ENCODE measurements at places on chromosomes 4 and X.

DNA sequence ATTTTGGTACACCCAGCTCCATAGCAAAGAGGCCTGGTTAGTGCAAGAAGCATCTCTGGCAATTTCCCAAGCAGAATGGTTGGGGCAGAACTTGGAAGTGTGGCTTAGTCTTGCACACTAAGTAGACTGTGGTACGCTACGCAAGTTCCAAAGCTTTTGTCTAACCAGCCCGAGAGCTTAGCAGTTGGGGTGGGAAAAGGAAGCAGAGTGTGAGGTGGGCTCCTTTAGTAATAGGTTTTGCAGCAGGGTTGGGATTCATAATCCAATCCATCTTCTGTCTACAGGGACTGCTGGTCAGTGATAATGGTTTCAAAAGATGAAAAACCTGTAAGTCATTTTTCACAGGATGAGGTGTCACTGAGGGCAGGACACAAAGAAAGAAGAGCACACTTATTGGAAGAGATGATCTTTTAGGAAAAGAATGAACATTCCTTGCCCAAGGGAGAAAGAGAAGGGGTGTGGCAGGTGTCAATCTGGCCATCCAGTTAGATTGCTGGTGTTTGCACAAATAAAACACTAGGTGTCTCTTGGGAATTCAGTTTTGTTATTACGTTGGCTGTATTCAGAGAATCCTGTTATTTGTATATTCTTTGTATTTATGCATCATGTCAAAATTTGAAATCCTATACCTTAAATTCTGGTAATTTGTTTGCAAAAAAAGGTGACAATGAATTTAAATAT lies 244.3 kb downstream of the GPAT3 start:
- DNase-seq = no peak

DNA sequence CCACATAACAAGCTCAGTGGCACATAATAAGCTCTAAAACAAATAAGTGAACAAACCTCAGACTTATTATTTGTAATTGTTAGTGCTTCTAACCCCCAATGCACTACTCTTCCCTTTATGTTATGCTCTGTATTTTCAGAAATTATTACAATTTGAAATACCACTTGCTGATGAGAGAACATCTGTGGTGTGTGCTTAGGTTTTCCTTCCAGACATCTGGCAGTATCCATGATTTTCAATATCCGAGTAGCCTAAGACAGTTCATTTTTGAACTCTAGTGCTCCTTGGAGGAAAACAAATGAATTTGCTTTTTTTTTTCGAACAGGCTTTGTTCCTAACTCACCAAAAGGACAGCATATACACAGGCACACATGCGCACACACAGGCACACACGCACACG lies 278.7 kb upstream of the CLNK start:
- no peak for DNase-seq

GRCh38 chr4:4981427-4981826 lies 37.8 kb downstream of the CYTL1 start:
- no peak for DNase-seq

GRCh38 chrX:124426288-124427169 lies 80.2 kb downstream of the SH2D1A start:
- DNase-seq = no peak

- no peak for DNase-seq
Observed at GRCh38 chr4:53059871-53060270, 197.8 kb downstream of the RASL11B start.

DNA sequence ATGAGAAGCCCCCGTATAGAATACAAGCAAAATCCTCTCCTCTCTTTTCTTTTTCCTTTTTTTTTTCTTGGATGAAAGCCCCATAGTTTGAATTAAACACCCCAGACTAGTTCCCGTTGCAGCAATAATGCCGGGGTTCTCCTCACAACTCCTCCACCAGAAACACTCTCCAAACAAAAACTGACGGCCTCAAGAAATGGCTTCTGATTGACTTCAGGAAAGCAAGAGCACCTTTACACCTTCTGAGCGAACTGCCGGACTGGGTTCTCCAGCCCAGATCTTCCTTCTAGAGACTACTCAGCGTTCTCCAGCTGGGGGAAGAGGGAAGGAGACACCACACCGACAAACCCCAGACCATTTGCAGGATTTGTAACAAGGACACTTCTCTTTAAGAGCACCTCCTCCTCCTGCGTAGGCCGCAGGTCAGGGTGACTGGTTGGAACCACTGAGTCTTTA lies 4.0 kb downstream of the HAND2 start:
- DNase-seq = no peak

DNA sequence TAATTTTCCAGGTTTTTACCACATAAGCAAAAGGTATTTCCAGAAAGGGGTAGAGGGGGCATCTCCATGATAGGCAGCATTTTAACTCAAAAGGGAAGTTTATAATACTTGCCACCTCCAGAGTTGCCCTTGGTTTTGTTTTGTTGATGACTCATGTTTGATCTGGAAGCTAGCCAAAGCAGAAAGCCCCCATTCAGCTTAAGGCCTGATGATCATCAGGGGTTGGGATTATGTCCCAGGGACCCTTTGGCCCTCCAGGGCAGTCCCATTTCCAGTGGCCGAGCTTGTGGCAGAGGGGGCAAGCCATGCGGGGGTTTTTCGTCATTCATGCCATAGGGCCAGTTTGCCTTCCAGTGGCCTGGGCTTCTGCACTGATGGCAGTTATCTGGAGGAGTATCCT lies 143.0 kb upstream of the PLAC1 start:
- DNase-seq = no peak

- DNase-seq = no peak
Observed at GRCh38 chr4:150149381-150149780, 71.1 kb downstream of the DCLK2 start.

GRCh38 chr4:67727124-67727850 lies 26.3 kb upstream of the UBA6 start:
- no peak for DNase-seq

DNA sequence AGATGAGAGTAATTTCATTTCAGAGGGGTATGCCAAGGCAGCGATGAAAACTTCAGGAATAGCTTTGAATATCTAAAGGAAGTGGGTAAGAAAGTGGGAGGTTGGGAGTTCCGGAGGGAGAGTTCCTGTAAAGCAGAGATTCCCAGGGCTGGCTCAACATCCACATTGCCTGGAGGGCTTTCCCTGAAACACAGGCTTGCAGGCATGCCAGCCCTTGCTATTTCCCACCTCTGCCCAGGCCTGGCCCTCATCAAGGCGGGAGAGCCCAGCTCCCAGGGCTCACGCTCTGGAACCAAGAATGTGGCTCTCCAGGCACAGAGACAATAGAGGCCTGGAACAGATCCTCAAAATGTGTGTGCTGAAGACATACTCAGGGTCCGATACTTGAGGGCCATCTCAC lies 43.8 kb upstream of the CLDN34 start:
- DNase-seq = no peak

GRCh38 chrX:116114999-116115398 lies 55.5 kb upstream of the AGTR2 start:
- DNase-seq = no peak

DNA sequence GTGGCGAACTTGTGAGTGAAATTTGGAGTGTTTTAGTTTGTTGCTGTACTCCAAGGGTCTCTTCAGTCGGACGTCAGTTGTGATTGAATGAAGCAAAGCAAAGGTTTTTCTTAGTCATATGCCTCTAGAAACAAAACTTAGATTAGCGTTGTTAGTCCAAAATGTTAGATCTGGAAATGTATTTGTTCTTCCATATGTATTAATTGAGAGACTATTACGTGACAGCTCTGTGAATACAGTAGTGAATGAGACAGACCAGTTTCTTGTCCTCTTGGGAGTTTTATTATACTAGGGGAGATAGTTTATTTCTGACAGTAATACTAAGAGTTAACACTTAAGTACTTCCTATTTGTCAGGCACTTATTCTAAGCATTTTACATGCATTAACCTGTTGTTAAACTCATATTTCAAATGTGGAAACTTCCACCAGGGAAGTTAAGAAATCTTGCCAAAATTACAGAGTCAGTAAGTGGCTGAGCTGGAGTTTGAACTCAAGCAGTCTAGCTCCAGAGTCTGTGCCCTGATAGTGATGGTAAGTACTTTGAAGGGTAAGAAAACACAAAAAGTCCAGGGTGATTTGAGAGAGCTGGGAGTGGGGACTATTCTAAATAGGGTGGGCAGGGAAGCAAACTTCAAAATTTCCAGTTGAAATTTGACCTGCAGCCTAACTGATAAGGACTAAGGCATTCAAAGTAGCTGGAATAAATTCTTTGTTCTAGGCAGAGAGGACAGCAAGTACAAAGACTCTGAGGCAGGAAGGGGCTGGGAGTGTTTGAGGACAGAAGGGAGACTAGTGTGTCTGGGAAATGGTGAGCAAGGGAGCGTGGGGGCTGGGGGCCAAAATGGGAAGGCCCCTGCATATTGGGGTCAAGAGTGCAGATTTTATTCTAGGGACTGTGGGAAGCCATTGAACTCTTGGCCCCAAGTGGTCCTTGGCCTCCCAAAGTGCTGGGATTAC lies 17.0 kb downstream of the ADD1 start:
- no peak for DNase-seq

DNA sequence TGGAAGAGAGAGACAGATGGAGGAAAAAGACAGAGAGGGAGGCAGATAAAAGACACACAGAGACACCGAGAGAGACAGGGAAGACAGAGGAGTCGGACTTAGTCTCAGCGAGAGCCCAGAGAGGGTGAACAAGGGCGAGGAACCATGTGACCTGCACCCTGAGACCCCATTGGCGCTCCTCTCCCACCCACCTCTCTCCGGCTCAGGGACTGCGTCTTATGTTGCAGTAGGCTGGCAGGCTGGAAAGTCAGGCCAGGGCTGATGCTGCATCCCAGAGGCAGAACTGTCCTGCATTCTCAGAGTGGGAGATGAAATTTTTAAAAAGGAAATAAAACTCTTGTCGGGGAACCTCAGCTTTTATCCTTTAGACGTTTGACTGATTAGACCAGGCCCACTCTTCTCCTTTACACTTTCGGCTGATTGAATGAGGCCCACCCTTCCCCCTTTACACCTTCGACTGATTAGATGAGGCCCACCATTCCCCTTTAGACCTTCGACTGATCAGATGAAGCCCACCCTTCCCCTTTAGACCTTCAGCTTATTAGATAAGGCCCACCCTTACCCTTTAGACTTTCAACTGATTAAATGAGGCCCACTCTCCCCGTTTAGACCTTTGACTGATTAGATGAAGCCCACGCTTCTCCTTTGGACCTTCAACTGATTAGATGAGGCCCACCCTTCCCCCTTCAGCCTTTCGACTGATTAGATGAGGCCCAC lies 29.5 kb upstream of the IL3RA start:
- peak; percentile 13 for DNase-seq

- no peak for DNase-seq
Observed at GRCh38 chrX:133373386-133374079, 41.8 kb downstream of the GPC4 start.

- DNase-seq = peak; percentile 14
Observed at GRCh38 chrX:117839544-117839943, 277.1 kb downstream of the KLHL13 start.

DNA sequence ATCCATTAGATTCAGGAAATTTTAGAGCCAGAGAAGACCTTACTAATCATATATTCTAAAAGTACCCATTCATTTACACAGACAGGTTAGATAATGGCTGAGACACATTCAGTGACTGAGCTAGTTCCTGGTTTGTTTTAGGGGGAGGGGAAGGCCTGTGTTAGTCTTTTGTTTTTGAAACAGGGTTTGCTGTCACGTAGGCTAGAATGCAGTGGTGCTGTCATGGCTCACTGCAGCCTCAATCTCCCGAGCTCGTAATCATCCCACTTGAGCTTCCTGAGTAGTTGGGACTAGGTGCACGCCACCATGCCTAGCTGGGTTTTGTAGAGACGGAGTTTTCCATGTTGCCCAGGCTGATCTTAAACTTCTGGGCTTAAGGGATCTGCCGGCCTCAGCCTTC lies 10.1 kb downstream of the RBPJ start:
- no peak for DNase-seq

DNA sequence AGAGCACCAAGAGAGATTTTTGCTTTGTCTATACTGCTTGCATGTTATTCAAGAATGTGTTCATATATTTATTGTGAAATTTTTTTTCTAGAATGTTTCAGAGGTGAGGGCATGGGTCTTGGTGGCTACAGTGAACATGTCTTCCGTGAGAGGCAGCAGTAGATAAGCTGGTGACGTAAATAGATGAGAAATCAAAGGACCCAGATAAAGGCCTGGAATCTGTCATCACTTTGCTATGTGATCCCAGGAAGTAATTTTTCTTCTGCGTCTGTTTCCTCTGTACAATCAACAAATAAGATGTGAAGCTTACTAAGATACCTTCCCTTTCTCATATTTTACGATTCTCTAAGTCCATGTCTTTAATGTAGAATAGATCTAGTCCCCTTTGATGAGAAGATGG lies 129.1 kb downstream of the COL4A6 start:
- no peak for DNase-seq

DNA sequence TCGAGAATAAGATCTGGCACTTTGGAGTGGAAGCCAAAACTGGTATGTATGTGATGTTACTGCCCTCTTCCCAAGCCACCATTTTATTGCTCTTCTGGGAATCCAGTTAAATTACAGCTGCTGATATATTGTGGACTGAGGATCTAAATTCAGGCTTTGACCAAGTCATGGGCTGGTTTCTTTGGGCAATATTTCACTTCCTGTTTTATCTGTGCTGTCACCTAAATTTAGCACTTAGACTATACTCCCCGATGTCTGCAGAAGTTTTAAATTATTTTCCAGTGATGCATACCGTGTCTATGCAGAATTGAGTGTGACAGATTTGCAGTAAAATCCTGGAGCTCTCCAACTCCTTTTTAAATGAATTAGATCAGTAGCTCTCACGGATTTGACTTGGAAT lies 100.0 kb downstream of the TEX13A start:
- DNase-seq = no peak

- DNase-seq = no peak
Observed at GRCh38 chr4:114366368-114366767, 232.2 kb upstream of the UGT8 start.

GRCh38 chr4:147833254-147833653 lies 101.4 kb downstream of the ARHGAP10 start:
- no peak for DNase-seq

GRCh38 chr4:24214796-24215195 lies 324.9 kb upstream of the PPARGC1A start:
- no peak for DNase-seq

- DNase-seq = no peak
Observed at GRCh38 chr4:144709159-144709558, 63.2 kb downstream of the HHIP start.

DNA sequence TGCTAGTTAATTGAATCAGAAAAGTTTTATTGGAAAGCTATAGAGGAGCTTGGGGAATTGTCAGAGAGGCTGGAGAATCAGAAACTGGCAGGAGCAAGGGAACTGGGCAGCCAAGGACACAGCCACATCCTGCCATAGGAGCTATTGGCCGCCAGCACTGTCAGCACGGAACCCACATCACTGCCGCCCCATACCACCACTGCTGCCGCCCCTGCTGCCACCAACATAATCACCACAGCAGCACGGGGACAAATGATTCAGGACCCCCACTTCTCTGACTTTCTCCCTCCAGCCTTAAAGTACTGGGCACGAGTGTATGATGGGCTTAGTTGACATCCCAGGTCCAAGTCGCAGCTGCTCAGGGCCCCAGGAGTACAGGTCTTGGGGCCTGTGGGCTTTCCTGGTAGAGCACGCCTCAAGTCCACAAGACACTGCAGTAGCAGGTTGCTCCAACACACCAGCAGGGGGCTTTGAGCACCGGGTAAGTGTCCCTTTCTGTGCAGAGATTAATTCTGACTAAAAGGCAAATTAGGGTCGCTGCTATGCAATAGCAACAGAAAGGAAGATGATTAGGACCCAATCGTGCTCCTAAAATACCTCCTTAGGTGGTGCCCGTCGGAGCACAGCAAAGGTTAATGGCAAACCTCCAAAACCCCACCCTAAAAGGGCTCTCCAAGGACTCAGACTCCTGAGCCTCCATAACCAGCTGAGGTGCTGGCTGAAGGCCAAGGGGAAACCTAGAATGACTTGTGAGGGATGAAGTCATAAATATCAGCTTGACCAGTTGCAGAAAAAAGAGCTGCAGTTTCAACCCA lies 6.9 kb downstream of the PJA1 start:
- DNase-seq = peak; percentile 72
